WERI-Rb-1 (cell line): ENCODE measurements at places on chromosomes 12 and 14.

GRCh38 chr12:130184404-130185090 is 22.3 kb downstream of the FZD10 start:
- DNase-seq = no peak

DNA sequence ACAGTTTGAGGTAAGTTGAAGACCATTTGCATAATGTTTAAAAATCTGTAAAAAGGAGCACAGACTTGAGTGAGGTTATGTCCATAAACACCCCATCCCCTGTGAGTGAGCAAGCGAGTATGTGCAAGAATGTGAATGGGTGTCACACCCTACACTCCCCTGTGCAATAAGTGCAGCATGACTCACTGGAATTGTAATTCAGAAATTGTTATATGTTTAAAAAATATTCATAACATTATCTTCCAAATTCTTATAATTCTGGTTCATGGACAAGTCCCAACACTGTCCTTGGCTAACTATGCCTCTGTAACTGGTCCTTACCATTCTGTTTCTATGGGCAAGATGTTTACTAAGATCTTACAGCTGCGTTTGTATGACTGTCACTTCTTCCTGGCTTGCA is 207.8 kb upstream of the FAR2 start:
- DNase-seq = no peak

DNA sequence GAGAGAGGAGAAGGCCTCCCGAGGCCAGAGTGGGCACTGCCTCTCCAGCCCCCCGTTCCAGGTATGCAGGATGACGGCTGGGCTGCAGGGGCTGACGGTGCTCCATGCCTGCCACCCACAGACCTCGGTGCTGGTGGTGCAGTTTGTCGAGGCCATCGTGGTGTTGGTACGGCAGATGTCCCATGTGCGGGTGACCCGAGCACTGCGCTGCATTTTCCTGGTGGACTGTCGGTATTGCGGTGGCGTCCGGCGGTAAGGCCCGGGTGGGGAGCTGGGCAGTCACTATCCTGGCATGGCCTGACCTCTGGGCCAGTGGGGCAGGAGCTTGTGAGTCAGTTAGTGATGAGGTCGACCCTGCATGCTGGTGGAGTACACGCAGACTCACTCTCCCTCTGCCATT is 47.4 kb downstream of the TPCN1 start:
- DNase-seq = no peak

DNA sequence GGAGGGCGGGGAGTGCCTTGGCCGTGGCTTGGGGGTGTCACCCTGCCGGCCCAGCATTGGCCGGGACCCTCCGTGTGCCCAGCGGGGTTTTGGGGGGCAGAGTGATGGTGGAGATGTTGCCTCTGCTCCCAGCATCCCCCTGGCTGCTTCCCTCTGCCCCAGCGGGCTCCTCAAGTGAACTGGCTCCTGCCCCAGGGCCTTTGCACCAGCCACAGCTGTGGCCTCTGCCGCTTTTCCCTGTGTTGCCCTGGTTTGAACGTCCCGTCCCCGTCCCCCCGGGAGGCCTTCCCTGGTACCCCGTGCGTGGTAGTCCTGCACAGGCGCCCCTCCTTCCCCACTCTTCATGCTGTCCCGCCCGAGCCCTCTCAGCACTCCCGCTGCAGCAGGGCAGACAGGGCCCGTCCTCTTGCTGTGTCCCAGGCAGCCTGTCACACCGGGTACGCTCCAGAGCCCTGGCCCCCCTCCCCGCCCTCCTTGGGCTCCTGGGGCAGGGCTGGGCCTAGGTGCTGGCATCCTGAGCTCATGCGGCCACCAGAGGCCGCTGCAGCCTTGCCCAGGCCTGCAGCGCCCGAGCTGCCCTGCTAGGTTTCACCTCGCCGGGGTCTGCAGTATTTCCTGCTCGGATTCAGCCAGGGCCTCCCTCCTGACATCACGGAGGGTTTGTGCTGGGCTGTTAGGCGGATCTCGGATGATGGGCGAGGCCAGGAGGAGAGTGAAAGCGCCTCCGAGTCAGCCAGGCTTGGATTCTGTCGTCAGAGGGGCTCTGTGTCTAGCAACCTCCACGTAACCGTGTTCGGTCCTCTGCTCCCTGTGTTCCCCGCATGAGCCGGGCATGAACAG is 9.5 kb downstream of the NOC4L start:
- DNase-seq = peak; percentile 81

- DNase-seq = peak; percentile 11
These were observed 60.6 kb downstream of the PTPRB start for GRCh38 chr12:70576341-70577282.

- DNase-seq = no peak
These were observed 60.0 kb upstream of the PNMA1 start for GRCh38 chr14:73774241-73774570.

DNA sequence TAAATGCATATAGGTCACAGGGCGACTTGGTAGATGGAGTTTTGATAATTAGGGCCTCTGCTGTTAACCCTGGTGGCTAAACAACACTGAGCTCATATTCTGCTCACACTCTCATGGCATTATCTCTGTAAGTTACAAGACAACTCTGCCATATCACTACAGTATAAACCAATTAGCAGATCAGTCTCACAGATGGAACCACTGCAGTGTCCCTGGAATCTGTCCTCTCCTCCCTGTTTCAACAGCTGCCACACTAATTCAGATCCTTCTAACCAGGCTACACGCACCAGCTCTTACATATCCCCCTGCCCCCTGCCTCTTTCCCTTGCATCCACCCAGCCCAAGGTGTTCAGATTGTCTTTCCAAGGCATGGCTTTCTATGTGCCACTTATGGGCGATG is 161.0 kb upstream of the RMST start:
- peak; percentile 72 for DNase-seq

GRCh38 chr14:63078569-63078968 is 33.3 kb upstream of the KCNH5 start:
- DNase-seq = no peak

GRCh38 chr14:58315606-58316005 is 17.3 kb downstream of the ARID4A start:
- no peak for DNase-seq

GRCh38 chr14:73862480-73862879 is 10.8 kb downstream of the PTGR2 start:
- no peak for DNase-seq

DNA sequence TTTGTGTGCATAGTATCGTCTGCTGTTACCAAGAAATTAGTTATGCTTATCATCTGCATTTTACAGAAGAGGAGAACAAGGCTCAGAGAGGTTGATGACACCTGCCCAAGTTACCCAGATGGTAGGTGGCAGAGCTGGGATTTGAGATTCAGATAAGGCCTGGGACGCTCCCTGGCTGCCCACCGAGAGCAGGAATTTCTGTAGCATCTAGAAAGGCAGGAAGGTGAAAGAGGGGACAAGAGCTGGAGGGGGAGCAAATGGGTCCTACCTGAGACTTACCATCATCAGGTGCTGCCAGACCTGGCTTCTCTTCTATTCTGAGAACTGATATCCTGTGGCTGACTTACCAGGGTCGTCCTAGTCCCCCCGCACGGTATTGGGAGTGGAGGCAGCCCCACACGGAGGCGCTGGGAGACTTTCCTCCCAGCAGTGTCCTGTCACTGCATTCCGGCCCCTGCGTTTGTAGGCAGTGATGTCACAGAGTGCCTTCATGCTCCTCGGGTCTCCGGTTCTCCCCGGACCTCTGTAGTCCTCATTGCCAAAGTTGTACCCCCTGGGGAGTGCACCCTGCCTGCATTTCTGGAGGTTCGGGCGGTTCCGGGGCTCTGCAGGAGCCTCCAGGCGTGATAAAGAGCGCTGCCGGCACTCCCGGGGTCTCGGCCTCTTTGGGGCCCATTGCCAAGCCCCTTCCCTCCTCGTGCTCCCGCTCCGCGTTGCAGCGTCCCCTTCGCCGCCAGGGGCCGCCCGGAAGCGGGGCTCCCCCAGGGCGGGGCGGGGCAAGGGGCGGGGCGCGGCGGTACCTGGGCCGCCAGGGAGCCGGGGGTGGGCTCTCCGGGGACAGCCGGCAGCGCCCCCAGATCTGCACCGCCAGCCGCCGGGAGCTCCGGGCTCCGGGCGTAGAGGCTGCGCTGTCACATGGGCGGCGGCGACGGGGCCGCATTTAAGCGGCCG is at the start of gene CABP1:
CABP1 (plus strand) TSS at position 856 of the 951 bp plus-strand sequence; CDS start at position 916, 60 bp downstream.
- DNase-seq = peak; percentile 51

DNA sequence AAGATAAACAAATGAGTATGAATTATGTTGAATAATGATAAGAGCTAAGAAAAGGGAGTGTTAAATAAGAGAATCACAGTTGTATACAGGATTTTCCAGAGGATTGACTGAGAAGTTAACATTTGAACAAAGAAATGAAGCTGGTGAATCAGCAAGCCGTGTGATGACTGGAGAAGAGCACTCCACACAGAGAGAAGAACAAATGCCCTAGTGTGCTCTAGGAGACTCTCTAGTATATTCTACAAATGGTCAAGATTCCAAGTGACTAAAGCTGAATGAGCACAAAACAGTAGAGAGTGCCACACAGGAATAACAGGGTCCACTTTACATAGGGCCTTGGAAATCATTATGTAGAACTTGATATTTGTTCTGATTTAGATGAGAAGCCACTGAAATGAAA is 587.1 kb upstream of the ATXN7L3B start:
- no peak for DNase-seq

DNA sequence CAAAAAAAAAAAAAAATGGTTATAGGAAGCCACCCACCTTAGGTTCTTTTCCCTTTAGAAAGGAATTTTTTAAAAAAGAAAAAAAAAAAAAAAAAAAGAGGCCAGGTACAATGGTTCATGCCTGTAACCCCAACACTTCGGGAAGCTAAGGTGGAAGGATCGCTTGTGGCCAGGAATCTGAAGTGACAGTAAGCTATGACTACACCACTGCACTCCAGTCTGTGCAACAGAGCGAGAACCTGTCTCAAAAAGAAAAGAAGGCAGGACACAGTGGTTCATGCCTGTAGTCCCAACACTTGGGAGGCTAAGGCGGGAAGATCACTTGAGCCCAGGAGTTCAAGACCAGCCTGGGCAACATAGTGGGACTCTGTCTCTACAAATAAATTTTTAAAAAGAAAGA is 36.0 kb downstream of the SPTLC2 start:
- DNase-seq = no peak

DNA sequence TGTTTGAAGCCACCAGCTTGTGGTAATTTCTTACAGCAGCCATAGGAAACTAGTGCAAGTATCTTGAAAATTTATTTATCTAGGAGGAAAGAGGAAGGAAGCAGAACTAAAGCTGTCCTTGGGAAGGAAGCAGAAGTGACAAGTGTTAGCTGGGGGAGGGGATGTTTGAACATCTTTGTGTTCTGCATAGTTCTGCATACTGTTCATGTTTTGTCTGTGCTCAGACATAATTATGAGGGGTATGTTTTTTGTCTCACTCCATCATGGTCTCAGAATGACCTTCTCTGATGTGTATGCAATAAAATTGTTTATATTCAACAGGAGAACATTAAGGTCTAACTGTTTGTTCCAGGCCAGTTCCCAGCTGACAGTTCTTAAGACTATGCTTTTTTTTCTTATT is 606.5 kb downstream of the GALC start:
- no peak for DNase-seq

GRCh38 chr14:86543521-86543920 is 1013.6 kb downstream of the FLRT2 start:
- no peak for DNase-seq

GRCh38 chr12:117076410-117077372 is 22.5 kb downstream of the TESC start:
- no peak for DNase-seq

DNA sequence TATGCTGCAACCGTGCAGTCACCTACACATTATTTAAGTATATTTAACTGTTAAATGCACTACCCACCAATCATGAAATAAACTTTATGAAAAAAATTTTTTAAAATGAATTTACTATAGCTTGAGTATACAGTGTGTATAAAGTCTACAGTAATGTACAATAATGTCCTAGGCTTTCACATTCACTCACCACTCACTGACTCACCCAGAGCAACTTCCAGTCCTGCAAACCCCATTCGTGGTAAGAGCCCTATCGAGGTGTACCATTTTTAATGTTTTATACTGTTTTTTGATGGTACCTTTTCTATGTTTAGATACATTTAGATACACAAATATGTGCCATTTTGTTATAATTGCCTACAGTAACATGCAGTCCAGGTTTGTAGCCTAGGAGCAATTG is 48.1 kb downstream of the KLRG1 start:
- DNase-seq = no peak

DNA sequence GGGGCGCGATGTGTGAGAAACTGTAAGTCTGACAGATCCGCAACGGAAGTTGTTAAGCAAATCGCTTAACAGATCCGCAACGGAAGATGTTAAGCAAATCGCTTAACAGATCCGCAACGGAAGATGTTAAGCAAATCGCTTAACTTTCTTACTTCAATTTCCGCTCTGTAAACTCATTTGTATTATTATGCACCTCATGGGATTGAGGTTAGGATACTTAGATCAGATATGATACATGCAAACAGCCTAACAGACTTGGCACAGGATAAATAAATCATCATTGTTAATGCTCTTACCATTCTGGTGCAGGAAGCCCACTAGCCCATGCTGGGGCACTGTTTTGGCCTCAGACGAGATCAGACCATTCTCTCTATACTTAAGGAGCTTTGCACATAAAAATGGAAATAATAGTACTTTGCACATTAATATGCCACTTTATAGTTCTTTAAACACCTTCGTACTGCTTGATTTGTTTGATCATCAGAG is 399 bp downstream of the NCAPD2 start:
- DNase-seq = peak; percentile 23

GRCh38 chr14:104973135-104973384 is 5.1 kb downstream of the AHNAK2 start:
- no peak for DNase-seq

GRCh38 chr14:64158608-64159007 is 135.6 kb downstream of the ESR2 start:
- DNase-seq = no peak

GRCh38 chr12:109467978-109468676 is 9.0 kb downstream of the KCTD10 start:
- no peak for DNase-seq

GRCh38 chr14:96098309-96098998 is 59.3 kb downstream of the C14orf132 start:
- peak; percentile 87 for DNase-seq

DNA sequence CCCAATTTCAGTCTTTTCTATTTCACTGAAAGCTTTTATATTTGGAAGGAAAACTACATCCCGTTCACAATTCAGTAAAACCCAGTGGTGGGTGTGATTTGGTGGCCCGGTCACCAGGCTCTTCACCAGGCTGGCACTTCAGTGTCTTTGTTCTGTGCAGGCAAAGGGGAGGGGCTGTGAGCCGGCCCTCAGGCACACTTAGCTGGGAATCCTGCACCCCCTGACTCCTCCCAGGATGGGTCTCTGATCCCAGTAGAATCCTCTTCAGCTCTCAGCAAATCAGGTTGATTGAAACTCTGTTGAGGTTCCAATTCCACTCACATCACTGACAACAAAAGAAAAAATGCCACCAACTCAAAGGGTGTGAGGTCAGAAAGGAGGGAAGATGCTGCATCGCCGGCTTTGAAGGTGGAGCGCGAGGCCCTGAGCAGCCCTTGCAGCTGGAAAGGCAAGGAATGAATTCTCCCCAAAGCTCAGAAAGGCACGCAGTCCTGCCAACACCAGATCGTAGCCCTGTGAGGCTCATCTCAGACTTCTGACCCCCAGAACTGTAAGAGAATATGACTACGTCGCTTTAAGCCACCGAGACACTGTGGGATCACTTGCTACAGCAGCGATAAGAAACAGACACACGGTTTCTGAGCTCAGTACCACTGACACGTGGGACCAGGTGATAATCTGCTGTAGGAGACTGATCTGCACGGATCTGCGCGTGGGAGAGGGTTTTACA is 166.6 kb downstream of the PIWIL1 start:
- peak; percentile 63 for DNase-seq

GRCh38 chr12:92065018-92065499 is 80.6 kb downstream of the BTG1 start:
- no peak for DNase-seq

GRCh38 chr12:69511016-69511415 is 40.8 kb downstream of the FRS2 start:
- no peak for DNase-seq

GRCh38 chr12:8712572-8712971 is 14.8 kb downstream of the RIMKLB start:
- no peak for DNase-seq
